ENCODE measurements at places on chromosomes 16 and 17.

DNA sequence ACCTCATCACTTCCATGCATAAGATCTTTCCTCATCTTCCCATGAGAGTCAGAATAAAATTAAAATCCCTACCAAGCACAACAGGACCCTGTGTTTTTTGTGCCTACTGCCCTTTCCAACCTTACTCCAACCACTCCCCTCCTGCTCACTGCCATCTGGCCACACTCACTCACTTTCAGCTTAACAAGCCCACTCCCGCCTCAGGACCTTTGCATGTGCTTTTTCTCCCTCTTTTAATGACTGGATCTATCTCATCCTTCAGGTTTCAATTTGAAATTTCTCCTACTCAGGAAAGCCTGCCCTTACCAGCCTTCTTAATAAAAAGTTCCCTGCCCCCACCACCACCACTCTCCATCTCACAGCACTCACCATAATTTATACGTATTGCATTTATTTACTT, 14.7 kb downstream of the C17orf67 start:
- no peak for DNase-seq

DNA sequence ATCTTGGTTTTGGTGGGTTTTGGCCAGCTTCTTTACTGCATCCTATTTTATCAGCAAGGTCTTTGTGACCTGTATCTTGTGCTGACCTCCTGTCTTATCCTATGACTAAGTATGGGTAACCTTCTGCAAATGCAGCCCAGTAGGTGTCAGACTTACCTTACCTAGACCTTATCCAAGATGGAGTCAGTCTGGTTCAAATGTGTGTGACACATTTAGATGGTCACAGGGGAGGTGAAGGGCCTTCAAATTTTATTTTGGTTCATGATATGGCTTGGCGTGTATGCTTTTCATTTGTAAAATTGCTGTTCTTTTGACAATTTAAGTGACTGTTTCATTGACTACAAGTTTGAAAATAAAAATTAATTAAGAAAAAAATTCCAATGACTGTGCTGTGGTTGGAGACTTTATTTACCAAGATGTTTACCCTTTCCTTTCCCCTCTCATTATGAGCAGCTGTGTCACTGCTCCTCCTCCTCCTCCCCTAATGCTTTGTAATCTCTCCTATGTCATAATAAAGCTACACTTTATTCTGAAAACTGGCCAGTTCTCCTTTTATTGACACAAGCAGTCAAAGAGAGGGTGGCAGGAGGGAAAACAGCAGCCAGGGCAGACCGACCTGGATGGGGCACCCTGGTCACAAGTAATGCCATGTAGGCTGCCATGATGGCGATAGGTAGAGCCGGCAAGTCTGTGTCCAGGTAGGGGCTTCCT, 49.4 kb downstream of the TNFRSF13B start:
- no peak for DNase-seq

- DNase-seq = no peak
These were observed 76.6 kb downstream of the NLK start for GRCh38 chr17:28119046-28119445.

GRCh38 chr16:29995324-29995910, at the start of gene HIRIP3:
HIRIP3 (minus strand) TSS chr16:29995617; CDS start chr16:29995605, 12 bp downstream.
- peak; percentile 78 for DNase-seq

DNA sequence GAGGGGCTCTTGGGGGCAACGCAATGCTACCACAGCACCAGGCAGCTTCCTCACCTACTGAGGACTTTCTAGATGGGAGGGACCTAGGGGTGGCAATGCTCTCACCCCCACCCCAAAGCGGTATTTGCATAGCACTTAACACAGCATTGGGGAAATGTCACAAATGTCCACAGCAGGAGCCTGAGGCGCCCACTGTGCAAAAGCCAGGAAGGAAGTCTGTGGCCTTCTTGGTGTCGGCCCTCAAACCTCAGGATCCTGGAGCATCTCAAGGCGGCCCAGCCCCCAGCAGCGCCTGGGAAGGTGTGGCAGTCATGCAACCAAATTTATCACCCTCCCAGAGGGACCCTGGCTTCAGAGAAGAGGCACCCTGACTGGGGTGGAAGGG, 45.3 kb downstream of the WNT3 start:
- DNase-seq = no peak

GRCh38 chr17:71963351-71963750, 157.5 kb upstream of the SOX9 start:
- no peak for DNase-seq

DNA sequence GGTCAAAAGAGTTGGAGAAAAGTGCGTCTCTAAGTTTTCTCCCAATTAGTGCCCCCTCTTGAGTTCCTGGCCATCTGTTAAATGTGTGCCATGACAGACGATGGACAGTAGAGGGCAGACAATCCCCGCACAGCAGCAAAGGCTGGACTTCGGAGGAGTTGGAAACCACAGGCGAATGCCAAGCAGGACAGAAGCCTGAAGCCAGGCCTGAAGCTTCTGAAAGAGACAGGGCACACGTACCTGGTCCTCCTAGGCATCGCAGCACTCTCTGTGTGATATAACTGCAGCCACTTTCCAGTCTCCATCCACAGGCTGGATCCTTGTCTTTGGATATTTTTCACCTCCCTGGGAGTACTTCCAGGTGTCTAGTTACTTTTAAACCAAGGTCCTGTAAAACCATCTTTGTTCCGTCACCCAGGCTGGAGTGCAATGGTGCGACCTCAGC, 14.5 kb downstream of the C17orf100 start:
- DNase-seq = no peak

DNA sequence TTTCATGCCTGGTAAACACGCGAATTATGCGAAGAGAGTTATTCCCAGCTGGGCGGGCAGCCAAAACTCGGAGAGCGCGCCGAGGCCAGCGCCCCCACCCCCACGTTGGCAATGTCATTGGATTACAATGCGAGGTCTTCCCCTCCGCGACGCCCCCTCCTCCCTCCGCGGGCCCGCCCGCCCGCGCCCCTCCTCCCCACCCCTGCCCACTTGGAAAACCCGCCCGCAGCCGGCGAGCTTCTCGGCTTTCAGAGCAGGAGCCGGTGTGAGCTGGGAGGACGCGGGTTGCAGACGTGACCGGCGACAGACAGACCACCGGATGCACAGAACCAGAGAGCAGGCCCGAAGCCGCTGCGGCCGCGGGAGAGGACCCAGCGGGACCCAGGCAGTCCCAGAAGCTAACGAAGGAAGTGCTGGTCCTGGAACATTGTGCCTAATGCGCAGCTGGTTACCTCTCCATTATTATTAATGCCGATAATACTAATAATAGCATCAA, 4.0 kb downstream of the NOG start:
- no peak for DNase-seq

DNA sequence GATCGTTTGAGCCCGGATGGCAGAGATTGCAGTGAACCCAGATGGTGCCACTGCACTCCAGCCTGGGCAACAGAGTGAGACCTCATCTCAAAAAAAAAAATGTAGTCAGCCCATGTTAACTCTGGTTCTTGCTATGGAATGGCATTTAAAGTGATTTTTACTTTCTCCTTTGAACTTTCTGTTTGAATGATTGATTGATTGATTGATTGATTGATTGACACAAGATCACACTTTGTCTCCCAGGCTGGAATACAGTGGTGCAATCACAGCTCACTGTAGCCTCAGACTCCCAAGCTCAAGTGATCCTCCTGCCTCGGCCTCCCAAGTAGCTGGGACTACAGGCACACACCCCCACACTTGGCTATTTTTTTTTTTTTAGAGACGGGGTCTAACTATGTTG, 17.0 kb downstream of the SMTNL2 start:
- no peak for DNase-seq

GRCh38 chr16:84942786-84943185, 68.5 kb downstream of the ZDHHC7 start:
- no peak for DNase-seq

GRCh38 chr17:4163951-4164350, 21.0 kb downstream of the CYB5D2 start:
- DNase-seq = no peak

DNA sequence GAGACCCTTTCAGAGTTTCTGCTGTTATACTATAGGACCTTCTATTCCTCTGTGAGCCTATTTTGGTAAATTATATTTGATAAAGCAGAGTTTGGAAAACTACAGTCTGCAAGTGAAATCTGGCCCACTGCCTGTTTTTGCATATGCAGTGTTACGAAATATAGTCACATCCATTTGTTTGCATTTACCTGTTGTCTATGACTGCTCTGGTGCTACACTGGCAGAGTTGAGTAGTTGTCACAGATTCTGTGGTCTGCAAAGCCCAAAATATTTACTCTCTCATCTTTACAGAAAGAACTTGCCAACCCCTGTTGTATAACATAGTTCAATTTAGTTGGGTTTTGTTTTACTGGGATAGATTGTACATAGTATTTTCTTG, 42.3 kb downstream of the TNRC6A start:
- no peak for DNase-seq

- DNase-seq = no peak
These were observed 76.8 kb upstream of the CIBAR2 start for GRCh38 chr16:85188822-85189672.

GRCh38 chr17:27798376-27798775, 2.0 kb downstream of the NOS2 start:
- DNase-seq = no peak

DNA sequence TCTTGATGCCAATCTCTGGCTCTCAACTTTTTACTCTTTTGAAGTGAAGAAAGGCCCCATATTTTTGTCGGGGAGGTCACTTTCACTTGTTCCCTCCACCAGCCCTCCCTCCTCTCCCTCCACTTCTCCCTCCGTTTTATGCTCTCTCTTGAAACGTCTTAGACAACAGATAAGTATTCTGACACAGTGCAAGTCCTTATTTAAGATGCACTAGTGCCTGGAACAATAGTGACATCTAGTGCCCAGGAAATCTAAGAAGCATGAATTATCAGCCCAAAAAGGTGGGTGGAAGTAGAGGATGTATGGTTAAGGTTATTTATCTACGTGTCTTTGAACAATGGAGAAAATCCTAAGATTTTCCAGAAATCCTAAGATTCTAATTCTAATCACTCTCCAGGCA, 17.9 kb downstream of the PSME3IP1 start:
- DNase-seq = no peak

DNA sequence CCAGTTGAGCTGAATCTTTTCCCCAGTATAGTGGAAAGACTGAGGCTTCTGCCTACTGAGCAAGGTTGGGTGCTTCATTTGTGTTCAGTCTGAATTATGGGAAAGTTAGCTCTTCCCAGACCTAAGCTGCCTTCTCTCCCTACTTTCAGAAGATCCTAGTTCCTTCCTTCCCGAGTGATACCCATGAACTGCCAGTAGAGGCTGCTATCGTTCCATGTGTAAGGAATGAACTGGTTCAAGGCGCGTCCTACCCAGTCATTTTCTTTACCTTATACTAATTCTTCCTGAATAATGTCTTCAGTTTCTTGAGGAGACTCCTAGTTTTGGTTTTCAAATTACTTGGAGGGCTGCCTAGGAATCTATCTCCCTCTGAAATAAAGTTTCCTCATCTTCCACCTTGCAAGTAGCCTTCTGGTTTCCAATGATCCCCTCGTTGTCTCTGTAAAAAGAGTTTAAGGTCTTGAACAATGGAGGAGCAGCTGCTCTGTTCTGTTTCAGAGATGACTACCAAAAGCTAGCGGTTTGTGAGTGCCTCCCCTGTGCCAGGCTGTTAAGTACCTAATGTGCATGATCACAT, 934 bp upstream of the AOC2 start:
- DNase-seq = no peak

- DNase-seq = no peak
These were observed 56.4 kb downstream of the ABR start for GRCh38 chr17:1123393-1123831.

DNA sequence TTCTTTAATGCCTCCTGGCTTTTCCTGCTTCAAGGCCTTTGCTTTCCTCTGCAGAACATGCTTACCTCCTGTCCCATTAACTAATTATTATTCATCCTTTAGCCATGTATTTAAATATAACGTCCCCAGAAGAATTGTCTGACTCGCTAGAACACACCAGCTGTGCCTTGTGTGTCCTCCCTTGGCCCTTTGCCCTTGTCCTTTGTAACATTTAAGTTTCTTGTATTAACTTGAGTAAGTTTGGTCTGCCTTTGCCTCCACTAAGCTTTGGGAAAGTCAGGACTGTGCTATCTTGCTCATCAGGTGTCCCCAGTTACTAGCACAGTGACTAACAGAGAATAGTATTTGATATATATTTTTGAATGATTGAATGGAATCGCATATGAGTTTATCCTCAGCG, 29.6 kb upstream of the ABCA9 start:
- DNase-seq = no peak

- DNase-seq = no peak
These were observed 88.7 kb downstream of the HS3ST3A1 start for GRCh38 chr17:13513039-13513405.

- no peak for DNase-seq
These were observed 482.9 kb upstream of the C16orf82 start for GRCh38 chr16:26583803-26584202.

DNA sequence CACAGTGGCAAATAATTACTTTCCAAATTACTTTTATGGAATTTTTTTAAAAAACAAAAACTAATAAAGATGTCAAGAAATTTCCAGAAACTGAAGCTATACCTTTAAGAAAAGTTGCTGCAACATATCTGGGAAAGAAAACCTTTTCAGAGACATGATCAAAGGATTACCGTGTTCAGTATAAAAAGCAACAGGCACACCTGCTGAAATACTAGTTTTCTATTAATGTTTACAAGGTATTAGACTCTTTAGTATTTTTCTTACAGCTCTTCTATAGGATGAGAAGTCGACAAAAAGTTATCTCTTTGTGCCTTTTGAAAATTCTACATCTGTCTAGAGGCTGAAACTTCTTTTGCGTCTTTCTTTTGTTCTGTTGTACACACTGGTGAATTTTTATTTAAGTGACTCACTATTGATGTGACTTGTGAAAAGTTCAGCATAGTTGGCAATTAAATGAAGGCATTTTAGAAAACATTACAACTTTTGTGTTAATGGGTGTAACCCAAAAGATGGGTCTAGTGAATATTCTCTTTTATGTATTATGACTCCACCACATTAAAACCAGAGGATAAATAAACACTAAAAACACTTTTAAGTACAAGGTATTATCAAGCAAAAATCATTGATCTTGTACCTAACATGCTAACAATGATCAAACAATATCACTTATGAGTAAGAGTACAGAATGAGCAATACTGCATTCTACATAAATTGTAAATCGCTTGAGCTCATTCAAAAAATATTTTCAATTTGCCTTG, 23.8 kb downstream of the NACA2 start:
- no peak for DNase-seq

GRCh38 chr17:31609996-31610910, 218.8 kb downstream of the RAB11FIP4 start:
- DNase-seq = no peak

- no peak for DNase-seq
These were observed 27.6 kb upstream of the KPNB1 start for GRCh38 chr17:47622180-47622549.

All from stimulated activated CD8-positive, alpha-beta memory T cell treated with anti-CD3 and anti-CD28 coated beads, Interleukin-2, amount 100 ng/mL, for 48 hours (primary cell).